ENCODE measurements at places on chromosomes 16 and 17.

- DNase-seq: peak; percentile 28
Observed at GRCh38 chr17:64063766-64064224, 43.4 kb upstream of the ICAM2 start.

DNA sequence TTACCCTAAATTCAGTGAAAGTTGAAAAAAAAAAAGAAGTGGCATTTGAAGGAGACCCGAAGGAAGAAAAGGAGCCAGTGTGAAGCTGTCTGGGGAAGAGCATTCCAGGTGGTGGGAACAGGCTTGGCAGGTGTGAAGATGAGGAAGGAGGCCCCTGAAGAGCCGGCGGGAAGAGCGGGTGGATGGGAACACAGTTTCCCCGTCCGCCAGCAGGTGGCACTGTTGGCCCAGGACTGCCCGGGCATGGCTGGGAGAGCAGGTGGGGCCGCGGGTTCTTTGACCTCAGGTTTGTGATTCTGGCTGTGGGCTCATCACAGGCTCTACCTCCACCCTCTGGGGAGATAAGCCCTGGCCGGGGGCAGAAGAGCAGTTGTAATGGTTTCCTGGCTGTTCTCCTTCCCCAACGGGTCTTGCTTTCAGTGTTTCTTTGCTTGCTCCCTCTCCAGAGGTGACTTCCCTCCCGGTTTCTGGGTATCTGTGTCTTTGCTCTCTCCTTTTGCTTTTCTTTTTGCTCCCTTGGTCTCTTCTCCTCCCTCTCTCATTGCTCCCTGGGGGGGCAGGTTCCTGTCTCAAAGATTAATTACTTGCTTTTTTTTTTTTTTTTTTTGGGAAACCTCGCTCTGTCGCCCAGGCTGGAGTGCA is 32.3 kb downstream of the RAP1GAP2 start:
- DNase-seq: peak; percentile 64

- DNase-seq: no peak
Observed at GRCh38 chr16:83366228-83366627, 441.6 kb upstream of the HSBP1 start.

- DNase-seq: no peak
Observed at GRCh38 chr16:65909310-65910050, 457.0 kb upstream of the CDH5 start.

DNA sequence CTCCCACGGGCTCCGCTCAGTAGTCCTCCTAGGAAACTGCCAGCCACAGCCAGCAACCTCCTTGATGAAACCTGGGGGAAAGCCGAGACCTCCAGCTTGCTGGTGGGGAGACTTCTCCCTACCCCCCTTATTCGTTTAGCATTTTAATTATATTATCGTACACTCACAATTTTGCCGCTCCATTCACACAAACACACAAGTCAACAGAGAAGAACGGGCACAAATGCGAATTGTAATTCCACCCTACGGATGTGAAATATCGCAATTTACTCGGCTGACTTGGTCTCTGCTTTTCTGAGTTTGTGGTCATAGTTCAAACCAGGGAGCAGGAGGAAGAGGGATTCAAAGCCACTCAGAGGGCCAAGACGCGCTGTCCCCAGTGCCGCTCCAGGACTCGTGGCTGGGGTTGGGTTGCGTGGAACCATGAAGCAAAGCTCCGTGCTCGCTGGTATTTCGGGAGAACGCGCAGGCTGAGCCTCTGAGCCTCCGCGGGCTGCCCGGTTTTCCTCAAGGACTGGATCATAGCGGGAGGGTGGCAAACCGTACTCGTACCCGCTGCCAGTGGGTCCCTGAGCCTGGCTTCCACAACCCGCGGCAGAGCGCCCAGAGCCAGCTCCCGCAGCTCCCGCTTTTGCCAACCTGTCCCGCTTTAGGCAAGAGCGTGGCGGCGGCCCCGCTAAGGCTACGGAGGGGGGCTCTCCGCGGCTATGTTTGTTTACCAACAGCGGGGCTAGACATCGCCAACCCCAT is 2.0 kb downstream of the LHX1 start:
- DNase-seq: no peak

DNA sequence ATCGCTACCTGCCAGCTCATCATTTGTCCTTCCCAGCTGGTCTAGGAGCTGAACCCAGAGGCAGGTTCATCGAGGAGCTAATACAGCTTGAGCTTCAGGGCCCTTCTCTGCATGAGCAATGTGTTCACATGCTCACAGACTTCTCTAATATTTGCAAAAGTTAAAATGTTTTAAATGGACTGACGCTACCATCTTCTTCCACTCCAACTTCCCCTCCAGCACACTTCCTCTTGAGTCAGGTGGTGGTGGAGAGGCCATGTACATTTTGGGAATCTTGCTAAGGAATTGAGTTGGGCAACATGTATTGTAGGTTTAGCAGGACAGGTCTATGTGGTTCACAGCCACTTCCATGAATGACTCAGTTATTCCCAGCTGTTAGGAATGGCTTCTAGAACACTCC is 21.6 kb upstream of the RHOT1 start:
- DNase-seq: no peak

- no peak for DNase-seq
Observed at GRCh38 chr16:68081861-68082628, 3.1 kb upstream of the NFATC3 start.

DNA sequence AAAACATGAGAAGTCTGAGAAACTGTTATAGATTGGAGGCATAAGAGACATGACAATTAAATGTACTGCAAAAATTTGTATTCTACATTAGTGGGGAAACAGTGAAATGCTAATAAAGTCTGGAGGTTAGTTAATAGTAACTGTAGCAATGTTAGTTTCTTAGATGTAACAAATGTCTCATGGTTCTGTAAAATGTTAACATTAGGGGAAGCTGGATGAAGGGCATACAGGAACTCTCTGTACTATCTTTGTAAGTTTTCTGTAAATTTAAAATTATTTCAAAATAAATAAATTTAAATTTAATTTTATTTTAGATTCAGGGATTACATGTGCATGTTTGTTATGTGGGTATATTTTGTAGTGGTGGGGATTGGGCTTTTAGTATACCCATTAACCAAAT is 70.0 kb upstream of the IRX6 start:
- DNase-seq: no peak

DNA sequence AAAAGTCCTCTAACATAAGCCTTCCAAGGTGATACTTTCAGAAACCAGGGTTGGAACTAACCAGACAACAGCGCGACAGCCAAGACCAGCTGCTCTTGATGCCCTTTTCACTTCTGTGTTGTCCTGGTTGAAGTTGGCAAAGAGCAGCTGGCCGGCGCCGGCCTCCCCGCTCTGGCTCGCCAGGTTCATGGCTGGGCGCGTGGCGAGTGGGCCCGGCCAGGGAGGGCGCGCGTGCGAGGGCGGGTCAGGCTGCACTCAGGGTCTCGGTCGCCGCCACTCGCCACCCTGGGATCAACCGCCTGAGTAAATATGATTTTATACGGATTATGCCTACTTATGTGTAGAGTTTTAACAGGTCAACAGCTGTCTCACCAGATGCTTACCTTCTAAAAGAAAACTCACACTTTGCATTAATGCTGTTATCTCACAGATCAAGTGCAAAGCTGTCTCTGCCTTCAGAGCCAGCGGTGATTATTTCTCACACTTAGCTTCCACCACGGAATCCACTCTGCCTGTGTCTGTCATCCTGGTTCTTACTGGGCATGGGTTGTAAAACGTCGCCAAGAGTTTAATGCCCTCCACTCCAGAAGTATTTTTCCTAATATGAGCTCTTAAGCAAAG is 13.5 kb downstream of the KCTD2 start:
- no peak for DNase-seq

- no peak for DNase-seq
Observed at GRCh38 chr16:24297375-24297774, 41.2 kb downstream of the CACNG3 start.

GRCh38 chr16:726188-726437 is 130 bp downstream of the CCDC78 start:
- no peak for DNase-seq

DNA sequence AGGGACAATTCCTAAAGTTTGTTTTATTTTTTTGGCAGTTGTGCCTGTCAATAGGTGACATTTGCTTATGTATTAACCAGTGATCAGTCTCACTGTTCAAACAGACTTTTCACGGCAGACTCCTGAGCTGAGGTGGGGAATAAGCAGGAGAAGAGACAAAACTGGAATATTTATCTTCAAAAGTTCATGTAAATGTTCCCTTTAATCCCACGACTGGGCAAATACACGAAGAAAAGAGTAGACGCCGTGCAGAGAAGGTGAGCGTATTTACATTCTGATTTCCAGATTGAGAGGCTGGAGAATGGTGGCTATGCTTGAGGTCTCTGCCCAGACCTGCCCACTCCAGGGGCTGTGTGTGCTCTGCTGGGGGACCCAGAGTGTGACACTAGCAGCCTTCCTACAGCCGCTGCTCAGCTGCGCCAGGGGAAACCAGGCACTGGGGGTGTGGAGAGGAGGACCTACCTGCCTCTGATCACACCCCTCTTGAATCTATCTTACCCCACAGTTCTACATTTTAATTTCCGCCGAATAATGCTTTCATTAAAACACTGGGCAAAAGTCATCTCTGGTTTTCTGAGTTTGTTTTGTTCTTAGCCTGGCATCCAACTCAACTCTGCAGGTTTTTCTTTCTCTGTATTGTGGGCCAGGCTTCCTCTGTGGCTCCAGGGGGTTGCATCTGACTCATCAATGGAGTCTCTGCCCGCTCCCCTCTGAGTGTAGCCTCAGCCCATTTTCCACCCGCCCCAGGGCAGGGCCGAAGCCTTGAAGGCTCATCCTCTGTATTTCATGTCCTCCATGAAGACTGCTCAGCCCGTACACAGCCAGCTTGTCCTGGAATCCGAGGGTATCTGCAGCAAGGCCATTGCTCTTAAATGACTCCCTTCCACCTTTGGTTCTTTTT is 237.1 kb downstream of the NTN1 start:
- DNase-seq: no peak

GRCh38 chr16:78817200-78817739 is 717.8 kb downstream of the WWOX start:
- no peak for DNase-seq

GRCh38 chr16:89046491-89046890 is 47.2 kb upstream of the ACSF3 start:
- DNase-seq: no peak

- no peak for DNase-seq
Observed at GRCh38 chr16:17404941-17405689, 65.6 kb downstream of the XYLT1 start.

GRCh38 chr16:85195900-85196772 is 83.9 kb upstream of the CIBAR2 start:
- DNase-seq: no peak

GRCh38 chr16:49733313-49734009 is 122.5 kb downstream of the ZNF423 start:
- DNase-seq: no peak

DNA sequence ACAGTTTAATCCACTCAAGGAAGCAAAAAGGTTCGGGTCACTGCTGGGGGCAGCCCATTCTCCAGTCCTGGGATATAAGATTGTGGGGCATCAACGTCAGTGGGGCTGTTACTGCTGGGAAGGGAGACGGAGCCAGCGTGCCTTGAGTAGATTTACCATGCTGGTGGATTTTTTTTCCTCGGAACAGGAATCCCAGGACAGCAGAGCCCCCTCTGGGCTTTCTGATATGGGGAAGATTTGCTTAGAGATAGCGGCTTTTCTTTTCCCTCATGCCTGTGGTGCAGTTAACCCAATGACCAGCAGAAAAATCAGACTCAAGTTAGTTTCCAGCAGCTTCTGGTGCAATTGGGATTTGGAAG is 35.4 kb downstream of the WSCD1 start:
- no peak for DNase-seq

GRCh38 chr16:48014349-48015135 is 141.3 kb downstream of the ABCC12 start:
- DNase-seq: no peak

GRCh38 chr17:55549140-55549539 is 37.9 kb upstream of the SMIM36 start:
- DNase-seq: no peak

DNA sequence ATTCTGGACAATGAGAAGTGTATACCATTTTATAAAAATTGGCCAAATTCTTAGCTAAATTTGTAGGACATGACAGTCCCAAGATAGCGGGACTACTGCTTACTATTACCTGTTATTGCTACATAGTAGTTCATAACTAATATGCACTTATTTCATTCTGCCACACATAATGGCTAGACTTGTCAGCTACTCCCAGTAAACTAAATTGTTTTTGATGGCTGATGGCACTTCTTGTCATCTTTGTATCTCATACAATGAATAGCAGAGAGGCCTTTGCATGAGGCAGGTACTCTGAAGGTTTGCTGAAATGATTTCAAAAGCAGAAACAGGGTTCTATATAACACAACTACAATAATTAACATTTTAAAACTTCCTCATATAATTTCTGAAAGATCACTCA is 44.0 kb downstream of the ITFG1 start:
- DNase-seq: no peak

GRCh38 chr16:56481468-56482122 is 30.2 kb downstream of the OGFOD1 start:
- DNase-seq: no peak

DNA sequence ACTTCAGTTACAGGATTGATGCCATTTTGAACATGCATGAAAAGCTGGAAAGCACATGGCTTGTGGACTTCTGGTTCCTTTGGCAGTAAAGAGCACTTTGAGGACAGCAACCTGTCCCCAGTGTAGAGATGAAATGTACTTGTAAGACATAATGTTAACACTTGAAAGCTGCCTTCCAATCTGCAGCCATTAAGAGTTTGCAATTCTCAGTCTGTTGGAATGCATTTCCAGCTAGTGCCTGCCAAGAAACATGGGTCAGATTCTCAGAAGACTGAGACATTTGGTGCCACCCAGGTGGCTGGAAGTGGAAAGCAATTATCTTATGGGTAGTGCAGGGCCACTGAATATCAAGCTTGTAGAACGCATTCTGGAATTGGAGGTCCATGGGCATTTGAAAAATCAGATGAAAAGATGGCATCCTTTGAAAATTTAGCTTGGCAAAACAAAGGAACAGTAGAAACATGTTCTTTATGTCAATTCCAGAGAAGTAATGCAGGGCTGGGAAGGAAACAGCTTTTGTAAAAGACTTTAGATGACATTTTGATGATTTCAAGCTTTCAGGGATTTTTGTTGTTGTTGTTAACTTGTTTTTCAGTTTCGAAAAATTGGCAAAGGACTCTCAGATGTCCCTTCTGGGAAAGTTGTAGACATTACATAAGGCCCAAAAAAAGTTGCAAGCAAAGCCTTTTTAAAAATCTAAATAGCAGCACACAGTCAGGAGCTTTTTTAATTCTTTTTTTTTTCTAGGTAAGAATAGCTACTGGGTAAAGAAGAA is 147.0 kb downstream of the ABCA8 start:
- DNase-seq: no peak

DNA sequence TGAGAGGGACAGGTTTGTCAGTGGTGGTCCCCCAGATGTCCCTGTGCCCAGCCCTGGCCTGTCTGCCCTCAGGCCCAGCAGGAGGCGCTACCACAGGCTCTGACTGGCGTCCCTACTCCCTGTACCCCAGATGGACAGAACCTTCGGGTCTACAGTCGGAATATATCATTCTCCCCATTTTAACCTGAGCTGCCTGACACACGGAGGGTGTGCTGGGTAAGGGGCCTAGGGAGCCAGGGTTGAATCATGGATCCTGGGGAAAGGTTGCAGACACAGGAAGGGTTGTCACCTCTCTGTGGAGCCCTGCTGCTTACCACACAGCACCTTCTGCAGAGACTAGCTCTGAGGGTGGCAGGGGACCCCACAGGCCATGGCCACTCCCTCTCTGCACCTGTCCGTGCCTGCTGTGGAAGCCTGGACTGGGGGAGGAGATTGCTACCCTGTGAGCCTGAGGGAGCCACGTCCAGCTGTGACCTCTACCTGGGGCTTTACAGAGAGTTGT is 162.2 kb upstream of the ZNF267 start:
- no peak for DNase-seq
